ENCODE measurements at places on chromosomes 2 and 18.

DNA sequence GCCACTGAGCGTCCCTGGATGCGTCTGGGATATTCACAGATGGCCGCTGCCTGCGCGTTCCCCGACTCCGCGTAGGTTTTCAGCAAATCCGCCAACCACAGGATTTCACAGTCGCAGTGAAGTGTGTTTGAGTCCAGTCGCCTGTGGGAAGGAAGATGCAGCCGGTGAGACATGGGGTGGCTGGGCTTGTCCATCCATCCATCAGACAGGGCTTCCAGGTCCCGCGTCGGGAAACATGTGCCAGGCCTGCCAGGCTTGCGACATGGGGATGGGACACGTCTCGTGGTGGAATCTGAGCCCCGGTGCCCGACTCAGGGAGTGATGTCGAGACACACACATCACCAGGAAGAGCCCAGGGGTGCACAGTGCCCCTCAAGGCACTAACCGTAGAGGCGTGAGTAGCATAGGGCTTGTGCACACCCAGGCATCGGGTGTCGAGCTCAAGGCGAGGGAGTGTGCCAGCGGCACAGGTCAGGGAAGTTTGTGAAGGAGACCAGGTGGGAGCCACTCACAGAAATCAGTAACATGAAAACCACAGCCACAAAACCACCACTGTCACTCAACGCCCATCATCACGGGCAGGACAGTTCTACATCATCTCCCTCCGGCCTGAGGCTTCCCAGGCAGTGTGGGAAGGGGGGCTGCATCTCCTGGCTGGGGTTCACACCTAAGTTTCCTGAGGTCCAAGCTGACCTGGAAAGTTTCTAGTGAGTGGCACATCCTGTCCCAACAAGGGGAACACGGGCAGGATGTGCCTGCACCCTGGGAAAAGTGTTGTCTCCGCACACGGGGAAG is 63.9 kb downstream of the PXDN start:
- DNase-seq, result no peak

GRCh38 chr2:168731002-168731401 is 71.4 kb upstream of the NOSTRIN start:
- DNase-seq, result no peak

- DNase-seq, result no peak
These were observed 18.0 kb downstream of the MBD2 start for GRCh38 chr18:54206447-54206846.

GRCh38 chr2:189168856-189169499 is 10.6 kb downstream of the COL5A2 start:
- no peak for DNase-seq

DNA sequence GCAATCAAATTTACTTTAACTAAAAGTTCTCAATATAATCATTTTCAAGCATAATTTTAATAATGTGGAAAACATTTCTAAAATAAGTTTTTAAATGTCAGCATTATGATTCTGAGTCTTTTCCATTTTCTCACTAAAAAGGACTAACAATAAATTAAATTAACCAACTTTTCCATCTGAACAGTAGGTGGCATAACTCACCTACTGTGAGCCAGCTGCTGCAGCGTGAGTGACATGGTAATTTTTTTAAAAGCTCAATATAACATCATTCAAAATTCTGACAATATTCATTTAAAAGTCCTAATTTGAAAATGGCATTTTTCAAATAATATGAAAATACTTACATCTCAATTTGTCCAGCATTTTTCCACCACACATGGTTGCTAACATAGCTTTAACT is 66.5 kb downstream of the DTNB start:
- DNase-seq, result no peak

GRCh38 chr18:59665057-59666006 is 31.9 kb downstream of the CCBE1 start:
- no peak for DNase-seq

DNA sequence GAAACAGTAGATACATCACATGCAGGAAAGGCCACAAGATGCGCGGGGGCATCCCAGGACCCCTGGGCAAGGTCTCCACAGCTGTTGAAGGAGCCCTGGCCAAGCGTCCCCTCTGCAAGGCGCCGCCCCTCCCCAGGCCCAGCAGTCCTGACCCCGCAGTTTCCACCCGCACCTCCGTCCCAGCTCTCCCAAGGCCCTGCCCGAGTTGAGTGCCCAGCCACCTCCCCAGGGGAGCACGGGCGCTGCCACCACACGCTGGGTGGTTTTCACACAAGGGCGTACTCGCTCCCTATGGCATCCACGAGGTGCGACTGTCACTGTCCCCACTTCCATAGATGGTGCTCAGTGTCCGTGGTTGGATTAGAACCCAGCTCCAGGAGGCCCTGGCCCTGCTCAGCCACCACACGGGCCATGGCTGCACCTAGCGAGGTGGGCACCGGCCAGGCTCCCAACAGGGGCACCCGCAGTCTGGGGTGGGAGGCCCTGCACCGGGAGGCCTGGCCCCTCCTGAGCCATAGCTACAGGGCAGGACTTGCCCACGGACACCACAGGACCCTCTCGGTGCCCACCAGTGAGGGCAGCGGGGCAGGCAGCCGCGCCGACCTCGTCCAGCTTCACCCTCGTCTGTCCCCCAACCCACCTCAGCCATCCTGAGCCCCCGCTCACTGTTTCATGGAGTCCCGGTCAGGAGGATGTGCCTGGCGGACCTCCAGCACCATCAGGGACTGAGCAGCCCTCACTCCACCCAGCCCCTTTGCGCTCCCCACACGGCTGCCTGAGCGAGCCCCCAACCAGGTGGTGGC is 36.0 kb downstream of the KIF1A start:
- DNase-seq, result no peak
